ENCODE measurements at places on chromosomes 2 and 18.

DNA sequence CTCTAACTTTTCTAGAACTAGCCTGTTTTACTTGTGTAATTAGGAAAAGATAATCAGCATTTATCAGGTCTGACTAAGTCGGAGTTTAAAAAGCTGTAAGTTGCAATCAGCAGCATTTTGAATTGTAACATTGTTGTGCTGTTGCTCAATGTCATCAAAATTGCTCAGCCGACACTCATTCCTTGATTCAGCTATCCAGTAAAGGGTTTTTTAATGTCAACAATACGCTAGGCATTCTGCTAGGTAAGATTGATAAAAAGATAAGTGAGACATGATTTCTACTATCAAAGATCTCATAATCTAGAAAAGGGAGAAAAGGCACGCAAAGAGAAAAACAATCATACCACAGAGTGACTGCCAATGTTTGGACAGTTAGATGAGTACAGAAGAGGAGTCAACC, 327.1 kb upstream of the CDH2 start:
- DNase-seq, result no peak

DNA sequence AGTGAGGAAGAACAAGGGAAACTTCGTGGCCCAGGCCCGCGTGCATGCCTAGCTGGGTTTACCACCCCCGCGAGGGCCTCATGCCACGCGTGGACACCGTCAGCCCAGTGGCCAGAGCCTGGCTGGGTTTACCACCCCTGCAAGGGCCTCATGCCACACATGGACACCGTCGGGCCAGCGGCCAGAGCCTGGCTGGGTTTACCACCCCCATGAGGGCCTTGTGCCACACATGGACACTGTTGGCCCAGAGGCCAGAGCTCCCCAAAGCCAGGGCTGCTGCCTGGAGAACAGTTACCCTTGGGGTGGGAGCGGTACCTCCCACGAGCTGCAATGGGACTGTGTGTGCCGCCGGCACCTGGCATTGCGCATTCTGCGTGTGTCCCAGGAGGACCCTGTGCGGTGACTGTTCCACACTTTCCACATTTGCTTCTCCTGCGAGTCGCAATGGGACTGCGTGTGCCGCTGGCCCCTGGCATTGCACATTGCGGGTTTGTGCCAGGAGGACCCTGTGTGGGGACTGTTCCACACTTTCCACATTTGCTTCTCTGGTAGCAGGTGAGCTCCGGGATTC, 105.6 kb upstream of the CTDP1 start:
- DNase-seq, result no peak

- DNase-seq, result no peak
These were observed 333.3 kb upstream of the CDH2 start for GRCh38 chr18:28510210-28510609.

DNA sequence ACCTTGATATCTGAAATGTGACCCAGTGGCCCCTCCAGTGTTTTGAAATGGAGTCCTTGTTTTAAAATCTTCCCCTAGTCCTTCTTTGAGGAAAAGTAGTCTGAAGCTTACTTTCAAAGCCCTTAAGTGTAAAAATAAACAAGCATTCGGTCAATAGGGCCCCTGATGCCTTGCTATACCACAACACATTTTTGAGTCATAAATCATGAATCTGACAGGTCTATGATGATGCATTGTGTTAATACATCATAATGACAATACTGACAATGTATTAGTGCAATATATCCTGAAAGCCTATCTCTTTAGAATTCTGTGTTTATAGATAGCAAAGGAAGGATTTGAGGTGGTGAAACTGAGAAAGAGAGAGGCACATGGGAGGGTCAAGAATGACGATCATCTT, 464.2 kb downstream of the MEIS1 start:
- no peak for DNase-seq

- DNase-seq, result no peak
These were observed 29.4 kb downstream of the HADHB start for GRCh38 chr2:26274058-26274613.

- DNase-seq, result no peak
These were observed 1.3 kb upstream of the TMSB10 start for GRCh38 chr2:84904151-84904550.

GRCh38 chr2:234275515-234275914, 221.4 kb downstream of the ARL4C start:
- no peak for DNase-seq

- peak; percentile 19 for DNase-seq
These were observed 19.2 kb downstream of the E2F6 start for GRCh38 chr2:11446733-11447248.

- DNase-seq, result no peak
These were observed 577 bp downstream of the EHBP1 start for GRCh38 chr2:62705859-62706720.

- DNase-seq, result no peak
These were observed 77.0 kb upstream of the LYPD1 start for GRCh38 chr2:132747046-132747445.

DNA sequence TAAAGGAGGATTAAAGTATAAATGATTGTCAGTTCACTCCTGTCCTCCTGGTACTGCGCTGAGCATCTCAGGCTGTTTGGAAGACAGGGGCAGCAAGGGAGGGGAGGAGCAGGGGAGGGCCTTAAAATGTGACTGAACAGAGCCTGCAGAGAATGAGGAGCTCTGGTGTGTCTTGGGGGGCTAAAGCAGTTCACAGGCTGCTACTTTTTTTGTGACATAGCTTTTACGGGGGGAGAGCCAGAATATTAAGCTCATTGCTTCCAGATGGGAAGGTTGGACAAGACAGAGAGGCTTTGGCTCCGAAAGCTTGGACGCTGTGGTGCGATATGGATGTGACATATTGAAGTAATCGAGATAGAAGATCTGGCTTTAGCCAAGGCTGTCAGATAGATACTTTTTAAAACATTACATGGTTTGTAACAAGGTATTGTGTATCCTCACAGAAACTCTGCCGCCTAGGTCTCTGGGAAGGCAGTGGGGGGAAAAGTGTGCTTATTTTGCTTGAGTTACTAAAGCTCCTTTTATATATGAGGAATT, 40.5 kb downstream of the RDH14 start:
- no peak for DNase-seq
